ENCODE measurements at places on chromosomes 7 and 10. TPM values are rescaled to one million over a fixed set of nuclear protein-coding genes. Genes with fewer than 3 reads are reported as not detected.

CUZD1 gene
- total RNA-seq: 1.6 TPM

IDI2 gene
- total RNA-seq: not detected

MCM10 gene
- total RNA-seq: 9.8 TPM

ARHGAP12 gene
- 35.9 TPM for total RNA-seq

FAM107B gene
- total RNA-seq: 36.5 TPM

RET gene
- total RNA-seq: 0.02 TPM

GTPBP10 gene
- 33.0 TPM for total RNA-seq

WDR11 gene
- 77.6 TPM for total RNA-seq

RBP4 gene
- total RNA-seq: not detected
